ENCODE measurements at places on chromosomes 2 and 18.

DNA sequence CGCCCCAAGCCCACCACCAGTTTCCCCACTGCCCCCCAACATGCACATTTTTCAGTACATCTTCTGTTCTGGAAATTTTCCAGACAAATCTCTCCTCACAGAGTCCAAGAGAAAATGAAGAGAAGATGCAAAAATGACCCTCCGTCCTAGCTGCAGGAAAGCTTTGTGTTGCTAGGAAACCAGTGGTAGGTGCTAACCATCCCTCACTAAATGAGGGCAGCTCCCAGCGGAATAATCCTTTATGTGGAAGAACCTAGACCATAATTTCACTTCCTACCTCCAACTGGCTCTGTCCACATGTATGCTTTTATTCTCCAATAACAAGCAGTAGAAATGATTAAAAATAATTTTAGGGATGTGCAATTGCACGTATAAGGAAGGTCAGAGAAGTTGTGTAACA is 311.9 kb upstream of the EPHA4 start:
- no peak for DNase-seq

DNA sequence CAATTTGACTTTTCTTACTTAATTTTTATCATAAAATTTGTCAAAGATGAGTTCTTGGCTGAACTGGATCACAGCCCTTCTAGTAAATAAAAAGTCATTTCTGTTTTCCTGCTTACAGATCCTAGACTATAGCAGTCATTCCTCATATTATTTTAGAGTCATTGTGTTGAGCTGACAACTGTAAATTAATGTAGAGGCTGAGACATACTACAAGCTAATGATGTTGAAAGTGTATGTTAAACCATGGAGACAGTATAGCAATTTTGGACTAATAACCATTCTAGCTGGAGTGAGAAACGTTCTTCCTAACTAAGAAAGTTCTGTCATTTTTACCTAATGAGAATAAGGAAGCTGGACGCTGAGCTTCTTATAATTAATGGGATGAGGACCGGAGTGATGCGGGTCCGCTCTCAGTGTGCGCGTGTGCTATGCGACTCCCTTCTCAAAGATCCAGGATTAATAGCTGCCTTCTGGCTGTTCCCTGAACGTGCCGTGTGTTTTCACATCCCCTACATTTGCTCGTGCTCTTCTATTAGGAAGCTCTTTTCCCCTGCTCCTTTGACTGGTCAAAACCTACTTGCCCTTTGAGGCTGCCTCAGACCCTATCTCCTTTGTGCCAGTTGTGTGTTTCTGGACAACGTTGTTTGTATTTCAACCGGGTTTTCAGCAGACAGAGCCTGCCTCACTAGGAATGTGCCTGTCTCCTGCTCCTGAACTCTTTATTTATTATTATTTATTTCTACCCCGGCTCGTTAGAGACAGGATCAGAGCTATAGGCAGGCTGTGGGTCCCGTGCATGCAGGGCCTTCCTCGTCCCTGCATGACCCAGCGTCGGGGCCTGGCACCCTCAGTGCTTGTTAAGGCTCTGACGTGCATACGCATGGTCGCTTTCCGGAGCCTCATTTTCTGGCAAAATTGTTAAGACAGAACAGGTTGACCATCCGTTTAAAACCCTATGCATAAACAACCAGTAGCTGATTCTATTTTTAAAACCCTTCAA is 182.6 kb downstream of the DCDC2C start:
- DNase-seq, result no peak

DNA sequence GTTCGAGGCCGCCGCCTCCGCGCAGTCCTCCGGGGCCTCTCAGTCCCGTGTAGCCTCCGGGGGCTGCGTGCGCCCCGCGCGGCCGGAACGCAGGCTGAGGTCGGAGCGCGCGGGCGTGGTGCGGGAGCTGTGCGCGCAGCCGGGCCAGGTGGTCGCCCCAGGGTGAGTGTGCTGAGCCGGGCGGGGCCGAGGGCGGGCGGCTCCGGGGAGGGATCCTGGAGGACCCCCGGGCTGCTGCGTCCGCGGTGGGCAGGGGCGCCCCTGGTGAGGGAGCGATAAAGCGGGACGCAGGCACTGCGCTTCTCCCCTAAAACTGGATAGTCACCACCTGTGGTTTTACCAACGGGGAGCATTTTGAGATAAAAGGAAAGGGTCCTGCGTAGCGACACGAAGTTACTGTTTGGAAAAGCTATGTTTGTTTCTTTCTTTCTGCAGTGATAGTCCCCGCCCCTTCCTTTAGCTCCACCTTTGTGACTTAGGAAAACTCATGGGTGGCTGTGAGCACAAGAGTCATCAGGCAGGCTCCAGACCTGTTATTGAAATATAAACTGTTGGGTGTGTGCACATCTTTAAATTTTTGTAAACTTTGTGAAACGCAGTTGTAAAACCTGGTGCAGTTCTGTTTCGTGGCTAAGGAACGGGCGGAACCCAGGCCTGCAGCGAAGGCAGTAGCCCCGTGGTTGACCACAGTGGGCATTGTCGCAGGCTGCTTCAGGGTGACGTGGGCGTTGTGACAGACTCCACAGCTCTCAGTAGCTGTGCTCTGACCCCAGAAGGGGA is 687 bp downstream of the CTDP1 start:
- peak; percentile 42 for DNase-seq

DNA sequence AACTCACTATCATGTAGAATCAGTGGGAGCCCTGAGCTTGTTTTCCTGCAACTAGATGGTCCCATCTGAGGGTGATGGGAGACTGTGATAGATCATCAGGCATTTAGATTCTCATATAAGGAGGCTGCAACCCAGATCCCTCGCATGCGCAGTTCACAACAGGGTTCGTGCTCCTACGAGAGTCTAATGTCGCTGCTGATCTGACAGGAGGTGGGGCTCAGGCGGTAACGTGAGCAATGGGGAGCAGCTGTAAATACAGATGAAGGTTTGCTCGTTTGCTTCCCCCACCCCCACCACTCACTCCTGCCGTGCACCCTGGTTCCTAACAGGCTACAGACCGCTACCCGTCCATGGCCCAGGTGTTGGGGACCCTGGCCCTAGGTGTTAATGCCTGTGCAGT is 113.6 kb downstream of the RNF144A start:
- no peak for DNase-seq

DNA sequence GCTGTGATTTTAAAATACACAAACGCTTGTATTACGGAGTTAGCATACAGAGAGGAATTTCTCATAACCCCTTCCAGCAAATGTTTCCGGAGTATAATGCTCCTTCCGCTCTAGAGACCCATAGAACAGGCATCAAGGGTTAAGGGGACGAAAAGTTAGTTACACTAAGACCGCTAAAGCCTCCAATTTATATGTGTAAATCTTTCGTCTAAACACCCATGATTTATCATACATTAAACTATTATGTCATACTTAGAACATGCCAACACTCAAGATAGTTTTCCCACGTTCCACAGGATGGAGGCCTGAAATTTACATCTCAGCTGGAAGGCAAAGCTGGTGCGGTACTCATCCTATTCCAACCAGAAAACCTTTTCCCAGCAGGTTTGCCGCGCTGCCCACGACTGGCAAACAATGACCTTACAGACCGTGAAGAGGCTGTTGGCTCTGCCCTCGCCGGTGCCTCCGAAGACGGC is 650 bp downstream of the ORMDL1 start:
- peak; percentile 36 for DNase-seq

GRCh38 chr2:140747090-140747489 is 1383.7 kb downstream of the LRP1B start:
- no peak for DNase-seq

DNA sequence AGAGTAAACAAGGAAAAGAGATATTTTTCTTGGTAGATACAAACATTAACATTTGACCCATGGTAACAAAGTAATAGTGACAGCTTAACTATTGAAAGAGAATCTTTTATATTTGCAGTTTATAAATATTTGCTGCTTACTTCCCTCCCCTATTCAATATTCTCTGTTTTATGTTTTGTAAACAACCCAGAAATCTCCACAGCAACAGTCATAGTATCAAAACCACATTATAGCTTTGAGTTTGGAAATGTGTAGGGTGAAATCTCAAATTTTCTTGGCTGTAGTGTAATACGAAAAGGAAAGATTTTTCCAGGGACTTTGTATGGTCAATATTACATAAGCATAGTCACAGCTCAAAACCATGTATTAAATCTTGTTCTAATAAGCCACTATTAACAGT is 511.2 kb downstream of the METTL4 start:
- no peak for DNase-seq

- DNase-seq, result no peak
Measured at GRCh38 chr2:9249020-9249800, 42.6 kb downstream of the ASAP2 start.

GRCh38 chr2:22894761-22895160 is 490.2 kb upstream of the KLHL29 start:
- no peak for DNase-seq

DNA sequence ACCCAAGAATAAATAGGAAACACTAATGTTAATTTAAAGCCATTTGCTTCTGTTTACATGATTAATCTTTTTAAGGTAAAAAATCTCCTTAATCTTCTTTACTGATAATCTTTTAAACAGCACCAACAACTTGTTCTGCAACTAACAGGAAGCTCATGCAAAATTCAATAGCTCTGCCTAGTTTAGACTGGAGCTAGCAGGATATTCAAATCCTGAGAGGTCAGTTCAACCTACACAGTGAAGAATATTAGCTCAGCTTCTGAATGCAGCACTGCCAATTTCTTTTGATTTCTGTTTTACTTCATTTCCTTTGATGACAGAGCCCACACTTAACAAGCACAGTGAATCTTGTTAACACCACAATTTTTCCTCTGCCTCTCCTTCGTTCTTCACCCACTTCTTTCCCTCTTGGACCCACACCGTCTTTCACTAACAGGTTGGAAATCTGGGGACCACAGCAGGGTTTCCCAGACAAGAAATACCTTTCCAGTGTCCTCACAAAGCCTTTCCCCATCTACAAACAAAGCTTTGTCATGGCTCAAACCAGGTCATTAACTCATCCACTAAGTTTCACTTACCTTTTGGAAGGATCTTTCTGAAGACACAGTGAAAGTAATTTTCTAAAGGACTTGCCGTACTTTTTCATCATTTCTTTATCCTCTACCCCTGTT is 109.8 kb downstream of the STK39 start:
- no peak for DNase-seq

DNA sequence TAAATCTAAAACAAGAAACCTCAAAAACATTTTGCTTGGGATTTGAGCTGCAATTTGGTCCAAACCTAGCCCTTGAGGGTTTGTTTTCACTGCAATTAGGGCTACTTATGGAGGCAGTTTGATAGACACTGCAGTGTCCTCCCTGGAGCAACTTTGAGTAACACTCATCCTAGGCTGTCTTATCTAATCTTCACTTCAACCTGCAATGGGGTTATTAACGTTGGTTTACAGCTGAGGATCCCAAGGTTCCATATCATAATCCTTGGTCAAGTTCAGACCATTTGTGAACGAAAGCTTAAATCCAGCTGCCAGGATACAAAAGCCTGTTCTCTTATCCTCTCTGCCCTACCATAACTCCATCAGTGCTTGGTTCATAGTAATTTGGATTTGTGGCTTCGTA is 2.5 kb downstream of the ANXA4 start:
- DNase-seq, result no peak

DNA sequence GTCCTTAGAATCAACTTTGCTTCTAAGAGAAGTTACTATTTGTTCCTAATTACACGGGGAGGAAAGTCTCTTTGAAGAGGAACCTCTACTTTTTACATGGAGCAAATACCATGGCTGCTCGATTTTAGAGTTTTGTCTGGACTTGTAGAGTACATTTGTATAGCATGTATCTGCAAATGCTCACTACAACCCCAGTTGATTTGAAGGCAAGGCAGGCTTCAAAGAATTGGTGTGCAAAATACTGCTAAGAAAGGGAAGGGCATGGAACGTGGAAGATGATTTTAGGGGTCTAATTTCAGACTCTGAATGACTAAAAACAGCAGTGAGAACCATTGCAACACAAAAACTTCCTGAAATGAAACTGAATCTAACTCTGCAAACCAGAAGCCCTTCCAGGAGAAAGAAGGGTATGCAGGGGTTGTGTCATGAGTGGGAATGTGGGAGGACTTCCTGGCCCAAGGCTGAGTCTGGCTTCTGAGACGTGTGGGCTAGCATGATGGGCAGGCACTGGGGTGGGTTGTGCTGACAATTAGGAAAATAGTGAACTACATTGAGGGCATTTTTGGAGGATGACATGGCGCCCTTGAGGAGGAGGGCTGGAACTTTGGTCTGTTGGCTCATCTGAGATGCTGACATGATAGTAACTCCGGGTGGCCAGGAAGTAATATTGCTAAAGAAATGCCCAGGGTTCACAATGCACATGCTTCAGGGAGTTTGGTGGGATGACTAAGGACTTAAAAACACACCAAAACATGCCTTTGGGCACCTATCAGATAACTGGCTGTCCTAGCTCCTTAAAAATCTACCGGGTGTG is 18.9 kb upstream of the IL1R2 start:
- DNase-seq, result peak; percentile 88

DNA sequence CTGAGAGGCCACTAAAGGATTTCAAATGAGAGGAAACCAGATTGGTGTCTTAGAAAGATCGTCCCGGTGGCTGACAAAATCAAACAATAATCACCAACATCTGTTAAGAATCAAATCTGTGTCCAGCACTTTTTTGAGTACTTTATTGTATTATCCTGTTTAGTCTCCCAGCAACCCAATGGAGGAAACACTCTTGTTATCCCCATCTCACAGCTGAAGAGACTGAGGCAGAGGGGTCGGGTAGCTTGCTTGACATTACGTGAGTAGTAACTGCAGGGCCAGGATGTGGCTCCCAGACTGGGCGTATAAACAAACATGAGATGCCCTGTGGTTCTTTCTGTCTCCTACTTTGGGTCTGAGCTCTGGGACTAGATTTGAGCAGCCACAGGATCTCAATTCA is 76.0 kb downstream of the KLHL29 start:
- DNase-seq, result no peak

DNA sequence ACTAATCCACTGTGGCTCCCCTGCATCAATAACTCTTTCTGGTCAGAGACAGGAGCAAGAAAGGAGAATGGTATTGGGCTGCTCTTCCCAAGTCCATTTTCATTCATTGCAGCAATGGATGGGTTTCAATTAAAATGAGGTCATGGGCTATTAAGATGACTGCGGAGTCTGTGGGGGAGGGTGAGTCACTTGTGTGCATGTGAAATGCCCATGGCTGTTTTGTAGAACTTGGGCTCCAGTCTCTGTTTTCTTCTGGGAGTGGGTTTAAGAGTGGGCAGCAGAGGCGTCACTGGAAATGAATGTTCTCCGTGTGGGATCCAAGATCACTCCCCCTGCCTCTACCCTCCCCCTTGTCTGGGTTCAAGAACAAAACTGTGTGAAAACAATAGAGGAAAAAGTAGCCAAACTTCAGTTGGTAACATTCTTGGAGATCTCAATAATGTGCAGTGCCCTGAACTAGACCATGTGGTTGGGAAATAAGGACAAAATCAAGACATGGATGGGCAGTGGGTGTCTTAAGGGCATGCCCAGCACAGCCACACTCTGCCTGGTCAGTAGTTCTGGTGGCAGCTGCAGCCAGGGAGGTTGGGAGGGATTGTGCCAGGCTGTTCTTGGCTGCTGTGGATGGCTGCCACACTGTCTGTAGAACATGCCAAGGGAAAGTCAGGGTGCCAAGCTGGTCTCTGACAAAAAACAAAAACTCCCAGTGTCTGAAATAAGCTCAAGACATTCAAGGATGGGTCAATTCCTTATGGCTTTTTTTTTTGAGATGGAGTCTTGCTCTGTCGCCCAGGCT is 68.2 kb upstream of the CXCR4 start:
- no peak for DNase-seq

GRCh38 chr18:37287601-37288000 is 278.0 kb downstream of the CELF4 start:
- DNase-seq, result no peak
